GM04504 (cell line): ENCODE measurements at places on chromosomes 5 and 9.

DNA sequence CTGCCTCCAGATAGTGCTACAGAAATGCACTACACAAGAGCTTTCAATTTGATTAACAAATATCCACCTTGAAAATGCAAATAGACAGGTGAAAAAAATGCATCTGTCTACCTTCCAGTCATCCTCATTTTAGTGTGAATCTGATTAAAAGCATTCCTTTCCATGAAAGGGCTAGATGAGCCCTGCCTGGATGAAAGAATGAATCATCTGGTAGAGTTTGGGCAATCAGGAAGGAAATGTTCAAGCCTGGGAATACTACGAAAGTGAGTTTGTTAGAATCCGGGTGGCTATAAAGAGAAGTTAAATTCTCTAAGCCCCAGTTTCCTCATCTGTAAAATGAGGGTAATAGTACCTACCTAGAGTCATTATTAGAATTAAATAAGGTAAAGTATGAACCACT is 142.6 kb downstream of the FAM114A2 start:
- DNase-seq: no peak

DNA sequence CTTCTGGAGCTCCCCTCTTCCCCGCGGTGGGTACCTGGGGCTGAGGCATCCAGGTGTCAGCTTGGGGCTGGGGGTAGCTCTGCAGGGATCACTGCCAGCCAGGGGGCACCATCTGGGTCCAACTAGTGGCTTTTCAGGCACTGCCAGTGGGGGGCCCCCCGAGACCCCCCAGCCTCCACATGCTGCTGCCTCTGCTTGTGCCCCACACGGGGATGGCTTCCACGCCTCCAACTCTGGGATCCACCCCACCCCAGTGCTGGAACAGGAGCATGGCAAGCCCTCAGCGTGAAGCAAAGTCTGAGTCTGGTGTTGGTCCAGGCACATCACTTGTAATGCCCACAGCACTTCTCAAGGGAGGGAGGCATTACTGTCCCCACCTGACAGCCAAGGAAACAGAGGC is 260.5 kb upstream of the MVB12B start:
- DNase-seq: no peak

GRCh38 chr5:136309932-136310598 is 55.3 kb downstream of the TRPC7 start:
- DNase-seq: no peak

DNA sequence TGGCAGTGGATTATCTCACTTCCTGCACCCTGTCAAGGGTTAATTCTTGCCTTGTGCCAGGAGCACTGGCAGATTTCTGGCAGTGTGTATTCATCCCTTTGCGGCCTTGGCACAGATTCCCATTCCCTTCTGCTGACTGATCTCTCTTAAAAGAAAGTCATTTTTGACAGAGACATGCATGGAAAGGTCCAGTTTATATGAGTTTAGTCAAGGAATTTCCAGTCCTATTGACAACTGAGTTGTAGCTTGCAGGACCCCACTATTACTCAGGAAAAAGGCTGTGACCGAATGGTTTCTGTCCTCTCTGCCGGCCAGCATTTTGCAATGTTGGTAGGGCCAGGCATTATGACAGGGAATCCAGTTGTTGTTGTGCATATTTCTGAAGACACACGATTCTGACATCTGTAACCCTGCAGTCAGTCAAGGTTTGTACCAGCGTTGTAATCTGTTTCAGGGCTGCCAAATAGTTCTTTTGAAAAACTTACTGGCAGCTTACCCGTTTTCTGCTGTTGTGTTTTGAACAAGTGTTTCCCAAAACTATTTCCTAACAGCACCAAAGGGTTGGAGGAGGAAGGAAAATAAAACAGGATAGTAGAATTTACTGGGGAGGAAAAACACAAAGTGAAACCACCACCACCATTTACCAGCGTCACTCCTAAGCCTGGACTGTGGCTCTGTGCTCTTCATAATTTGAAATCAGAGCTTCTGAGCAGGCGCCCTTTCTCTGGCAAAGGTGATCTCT is 243.4 kb upstream of the KLF4 start:
- DNase-seq: peak; percentile 58

DNA sequence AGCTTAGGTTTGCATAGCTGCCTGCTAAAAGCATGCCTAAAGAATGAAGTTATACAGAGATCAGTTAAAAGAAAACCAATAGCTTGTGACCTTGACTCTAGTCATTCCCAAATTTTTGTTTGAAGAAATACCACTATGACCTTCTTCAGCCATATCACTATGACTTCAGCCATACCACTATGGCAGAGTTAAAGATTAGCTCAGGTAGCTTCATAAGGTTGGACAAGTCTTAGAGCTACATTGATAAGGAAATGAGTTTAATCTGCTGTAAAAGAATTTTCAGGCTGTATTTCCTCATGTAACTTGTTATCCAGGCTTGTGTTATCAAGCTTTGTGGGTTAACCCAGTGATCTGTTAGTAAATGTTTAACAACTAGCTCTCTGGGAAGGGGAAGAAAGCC is 30.7 kb downstream of the C6 start:
- DNase-seq: no peak

GRCh38 chr5:73820326-73820725 is 194.3 kb downstream of the ARHGEF28 start:
- DNase-seq: no peak

DNA sequence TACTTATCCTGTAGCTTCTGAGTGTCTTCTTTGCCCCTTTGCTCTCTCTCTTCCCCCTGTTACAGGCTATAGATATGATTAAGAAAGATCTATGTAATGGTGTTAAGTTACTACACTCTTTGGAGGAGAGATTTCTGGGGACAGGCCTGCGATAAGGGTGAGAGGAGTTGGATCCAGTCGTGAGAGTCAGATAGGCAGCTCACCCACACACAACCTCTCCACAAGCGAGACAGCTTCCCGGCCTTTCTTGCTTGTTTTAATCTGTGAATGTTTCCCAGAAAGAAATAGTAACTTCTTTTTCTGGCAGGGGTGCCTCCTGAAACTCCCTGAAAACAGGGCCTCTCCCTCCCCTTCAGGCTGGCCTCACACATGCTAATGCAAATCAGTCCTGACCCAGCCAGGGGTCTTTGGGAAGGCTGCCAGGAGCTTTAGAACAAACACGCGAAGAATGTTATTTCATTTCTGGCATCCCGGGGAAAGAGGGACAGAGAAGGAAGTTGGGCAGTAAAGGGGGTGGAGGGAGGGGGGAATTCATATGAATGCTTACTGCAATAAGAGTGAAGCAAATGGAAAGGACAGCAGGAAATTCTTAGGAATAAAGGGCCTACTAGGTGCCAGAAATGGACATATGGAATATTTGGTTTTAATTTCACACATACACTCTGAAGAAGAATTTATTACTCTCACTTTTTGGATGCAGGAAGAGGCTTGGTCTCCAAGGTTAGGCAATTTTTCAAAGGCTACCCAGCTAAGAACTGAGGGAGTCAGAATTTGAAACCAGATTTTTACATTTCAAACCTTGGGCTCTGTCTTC is 215.8 kb upstream of the TRIM32 start:
- no peak for DNase-seq

- DNase-seq: no peak
Observed at GRCh38 chr9:70355801-70356200, 58.7 kb downstream of the KLF9 start.

DNA sequence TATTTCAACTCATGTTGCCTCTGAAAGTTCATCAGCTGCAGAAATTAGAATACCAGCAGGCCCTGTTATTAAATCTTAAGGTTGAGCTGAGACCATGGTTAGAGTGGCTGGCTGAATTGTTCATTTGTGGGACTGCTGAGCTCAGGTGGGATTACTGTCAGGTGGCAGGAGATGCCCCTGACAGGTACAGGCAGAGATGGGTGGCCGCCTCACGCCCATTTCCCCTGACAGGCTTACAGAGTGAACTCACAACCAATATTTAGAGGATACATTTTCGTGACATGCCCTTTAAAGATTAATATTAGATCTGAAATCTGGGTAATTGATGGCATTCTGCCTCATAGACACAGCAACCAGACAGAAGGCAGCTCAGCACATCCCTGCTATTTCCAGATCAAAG is 136.0 kb downstream of the MVB12B start:
- no peak for DNase-seq

- no peak for DNase-seq
Observed at GRCh38 chr5:57193757-57194413, 20.0 kb downstream of the GPBP1 start.

GRCh38 chr5:56212130-56212879 is 20.8 kb downstream of the ANKRD55 start:
- DNase-seq: no peak

- DNase-seq: no peak
Observed at GRCh38 chr9:112844771-112845542, 45.7 kb downstream of the SLC46A2 start.

DNA sequence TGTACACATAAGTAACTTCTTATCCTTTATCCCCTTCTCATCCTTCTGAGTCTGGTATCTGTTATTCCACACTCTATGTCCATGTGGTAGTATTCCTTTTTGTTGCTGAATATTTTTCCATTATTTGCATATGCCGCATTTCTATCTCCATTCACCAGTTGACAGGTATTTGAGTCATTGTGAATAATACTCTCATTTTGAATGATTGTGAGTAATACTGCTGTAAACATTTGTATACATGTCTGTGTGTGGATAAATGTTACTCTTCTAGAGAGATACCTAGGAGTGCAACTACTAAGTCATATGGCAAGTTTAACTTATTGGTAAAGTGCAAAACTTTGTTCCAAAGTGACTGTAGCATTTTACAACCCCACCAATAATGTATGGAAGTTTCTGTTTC is 15.6 kb downstream of the RIC1 start:
- no peak for DNase-seq

DNA sequence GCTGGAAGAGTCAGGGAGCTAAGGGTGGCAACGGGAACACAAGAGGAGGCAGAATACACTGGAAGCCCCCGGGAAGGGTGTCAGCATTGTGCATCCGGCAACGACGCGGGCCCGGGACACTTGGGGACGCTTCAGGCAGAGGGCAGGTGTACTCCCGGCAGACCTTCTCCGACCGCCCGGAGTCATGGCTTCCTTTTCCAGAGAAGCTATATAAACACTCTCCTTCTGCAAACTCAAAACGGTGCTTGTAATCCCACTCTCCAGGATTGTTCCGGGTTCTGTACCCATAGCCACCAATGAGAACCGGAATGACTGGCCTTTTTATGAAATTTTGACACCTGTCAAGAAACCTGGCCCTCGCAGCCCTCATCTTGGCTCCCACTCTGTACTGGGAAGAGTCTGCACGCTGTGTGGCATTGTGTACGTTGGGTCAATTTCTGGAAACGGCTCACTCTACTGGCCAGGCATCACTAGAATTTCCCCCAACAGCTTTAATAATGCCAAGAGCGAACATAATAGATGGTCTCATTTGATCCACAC is 462 bp upstream of the MCC start:
- no peak for DNase-seq

DNA sequence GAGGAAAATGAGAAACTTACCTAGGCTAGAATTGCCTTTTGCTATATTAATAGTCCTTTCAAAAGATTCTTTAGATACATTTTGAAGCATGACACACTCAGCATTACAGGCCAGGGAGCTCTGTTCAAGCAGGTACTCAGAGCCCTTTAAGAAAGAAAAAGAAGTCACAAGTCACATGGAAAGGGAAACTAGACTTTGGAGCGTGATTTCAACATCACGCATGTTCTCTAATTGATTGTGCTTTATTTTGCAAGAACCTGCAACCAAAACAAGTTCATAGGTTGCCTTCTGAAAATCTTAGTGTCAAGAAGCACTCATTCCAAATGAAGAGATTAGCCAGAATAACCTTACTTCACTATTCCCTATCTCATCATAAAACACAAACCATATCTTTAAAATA is 103.8 kb downstream of the MPDZ start:
- DNase-seq: no peak

GRCh38 chr5:1772634-1773033 is 27.0 kb downstream of the MRPL36 start:
- DNase-seq: peak; percentile 20

DNA sequence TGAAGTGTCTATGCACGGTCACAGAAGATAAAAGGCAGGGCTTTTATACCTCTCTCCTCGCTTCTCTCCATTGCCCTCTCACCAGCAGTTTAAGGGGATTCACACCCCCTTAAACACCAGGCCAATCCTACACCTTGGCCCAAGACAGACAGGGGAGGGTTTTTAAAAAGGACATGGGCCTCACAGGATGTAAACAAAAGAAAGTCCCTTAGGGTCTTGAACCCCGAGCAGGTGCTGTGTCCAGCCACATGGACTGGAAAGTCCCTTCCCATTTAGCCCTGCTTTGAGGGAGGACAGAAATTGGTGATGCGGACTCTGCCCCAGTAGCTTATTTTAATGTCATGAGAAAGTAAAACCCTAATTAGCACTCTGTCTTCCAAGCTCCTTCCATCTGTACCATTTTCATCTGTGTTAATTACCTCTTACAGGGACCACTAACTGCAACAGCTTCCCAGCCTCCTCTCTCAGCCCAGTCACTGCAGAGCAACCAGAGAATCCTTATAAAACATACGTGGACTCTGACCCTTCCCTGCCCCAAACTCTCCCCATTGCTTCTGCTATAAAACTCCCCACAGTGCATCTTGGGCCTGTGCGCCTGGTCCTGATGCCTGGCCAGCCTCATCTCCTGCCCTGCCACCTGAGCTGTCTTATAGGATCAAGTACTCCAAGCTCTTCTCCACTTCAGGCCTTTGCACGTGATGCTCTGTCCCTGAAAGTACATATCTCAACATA is 16.7 kb downstream of the WHRN start:
- DNase-seq: no peak

DNA sequence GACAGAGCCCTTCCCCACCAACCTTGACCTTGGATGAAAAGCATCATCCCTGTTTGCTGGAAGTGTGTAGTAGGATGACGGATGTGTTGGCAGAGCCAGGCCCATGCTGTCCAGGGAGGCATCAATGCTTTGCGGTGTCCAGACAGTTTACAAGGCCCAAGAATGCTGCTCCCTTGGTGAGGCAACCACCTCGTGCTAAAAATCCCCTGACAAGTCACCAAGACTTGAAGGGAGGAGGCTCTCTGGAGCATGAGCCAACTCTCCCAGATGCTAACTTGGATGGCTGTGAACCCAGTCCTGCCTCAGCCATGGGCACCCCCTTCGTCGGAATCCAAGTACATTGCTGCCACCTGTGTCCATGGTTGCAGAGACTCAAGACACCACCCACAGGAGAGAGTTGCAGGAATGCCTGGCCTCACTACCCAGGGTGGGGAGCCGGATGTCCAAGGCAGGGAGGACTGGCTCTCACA is 9.5 kb upstream of the NKD2 start:
- no peak for DNase-seq
